Cardiac fibroblast (primary cell): ENCODE measurements at places on chromosomes 6 and 20.
A peak's percentile ranks its signal among the peaks of the same experiment; 100 is the strongest.

DNA sequence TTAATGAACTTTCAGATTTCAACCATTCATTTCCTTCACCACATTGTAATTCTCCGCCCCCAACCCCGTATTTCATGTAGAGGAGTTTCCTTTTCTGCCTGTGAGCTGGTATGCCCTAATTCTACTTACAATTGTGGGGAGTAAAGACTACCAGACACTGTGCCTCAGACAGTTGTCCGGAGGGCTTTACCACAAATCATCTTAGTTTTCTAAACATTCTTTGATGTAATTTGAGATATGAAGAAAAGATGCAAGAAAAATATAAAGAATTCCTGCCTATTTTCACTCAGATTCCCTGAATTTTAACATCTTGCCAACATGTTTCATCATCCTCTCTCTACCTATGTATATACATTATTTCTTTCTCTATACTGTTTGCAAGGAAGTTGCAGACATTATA, 28.3 kb upstream of the LOC128125822 start:
- no peak for DNase-seq

DNA sequence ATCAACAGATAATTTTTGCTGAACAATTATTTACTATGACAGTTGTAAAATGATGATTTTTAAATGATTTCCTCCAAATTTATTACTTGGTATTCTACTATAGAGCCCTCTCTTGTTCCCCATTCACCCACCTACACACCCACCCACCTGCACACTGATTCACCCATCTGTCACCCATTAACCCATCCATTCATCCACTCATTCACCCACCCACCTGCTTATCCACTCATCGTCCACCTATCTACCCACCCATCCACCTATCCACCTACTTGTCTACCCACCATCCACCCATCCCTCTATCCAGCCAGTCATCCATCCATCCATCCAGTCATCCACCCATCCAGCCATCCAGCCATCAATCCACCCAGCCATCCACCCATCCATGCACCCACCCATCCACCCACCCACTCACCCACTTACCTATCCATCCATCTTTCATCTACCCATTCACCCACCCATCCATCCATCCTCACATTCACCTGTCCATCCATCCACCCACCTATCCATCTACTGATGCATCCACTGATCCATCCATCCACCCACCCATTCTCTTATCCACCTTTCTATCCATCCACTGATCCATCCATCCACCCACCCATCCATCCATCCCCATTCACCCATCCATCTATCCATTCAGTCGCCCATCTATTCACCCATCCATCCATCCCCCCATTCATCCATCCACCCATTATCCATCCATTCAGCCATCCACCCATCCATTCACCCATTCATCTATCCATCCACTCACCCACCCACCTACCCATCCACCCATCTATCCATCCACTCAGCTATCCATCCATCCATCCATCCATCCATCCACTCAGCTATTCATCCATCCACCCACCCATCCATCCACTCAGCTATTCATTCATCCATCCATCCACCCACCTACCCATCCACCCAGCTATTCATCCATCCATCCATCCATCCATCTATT, 72.0 kb downstream of the SYNJ2 start:
- DNase-seq, result no peak

DNA sequence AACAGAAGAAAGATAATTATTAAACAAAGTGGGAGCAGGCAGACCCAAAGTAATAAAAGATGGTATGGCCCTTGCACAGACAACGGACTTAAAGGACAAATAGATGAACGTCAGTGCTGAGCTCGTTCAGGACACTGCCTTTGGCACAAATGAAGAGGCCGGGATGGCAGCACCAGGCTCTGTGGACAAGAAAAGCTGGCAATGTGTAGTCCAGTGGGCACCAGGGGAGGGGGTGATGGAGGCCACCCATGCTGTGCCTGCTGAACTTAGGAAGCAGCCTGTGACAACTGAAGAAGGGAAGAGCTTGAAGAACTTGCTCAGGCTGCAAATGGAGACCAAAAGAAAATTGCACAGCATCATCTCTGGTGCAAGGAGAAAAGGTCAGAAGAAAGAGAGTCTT, 131.0 kb downstream of the ANKRD60 start:
- no peak for DNase-seq

DNA sequence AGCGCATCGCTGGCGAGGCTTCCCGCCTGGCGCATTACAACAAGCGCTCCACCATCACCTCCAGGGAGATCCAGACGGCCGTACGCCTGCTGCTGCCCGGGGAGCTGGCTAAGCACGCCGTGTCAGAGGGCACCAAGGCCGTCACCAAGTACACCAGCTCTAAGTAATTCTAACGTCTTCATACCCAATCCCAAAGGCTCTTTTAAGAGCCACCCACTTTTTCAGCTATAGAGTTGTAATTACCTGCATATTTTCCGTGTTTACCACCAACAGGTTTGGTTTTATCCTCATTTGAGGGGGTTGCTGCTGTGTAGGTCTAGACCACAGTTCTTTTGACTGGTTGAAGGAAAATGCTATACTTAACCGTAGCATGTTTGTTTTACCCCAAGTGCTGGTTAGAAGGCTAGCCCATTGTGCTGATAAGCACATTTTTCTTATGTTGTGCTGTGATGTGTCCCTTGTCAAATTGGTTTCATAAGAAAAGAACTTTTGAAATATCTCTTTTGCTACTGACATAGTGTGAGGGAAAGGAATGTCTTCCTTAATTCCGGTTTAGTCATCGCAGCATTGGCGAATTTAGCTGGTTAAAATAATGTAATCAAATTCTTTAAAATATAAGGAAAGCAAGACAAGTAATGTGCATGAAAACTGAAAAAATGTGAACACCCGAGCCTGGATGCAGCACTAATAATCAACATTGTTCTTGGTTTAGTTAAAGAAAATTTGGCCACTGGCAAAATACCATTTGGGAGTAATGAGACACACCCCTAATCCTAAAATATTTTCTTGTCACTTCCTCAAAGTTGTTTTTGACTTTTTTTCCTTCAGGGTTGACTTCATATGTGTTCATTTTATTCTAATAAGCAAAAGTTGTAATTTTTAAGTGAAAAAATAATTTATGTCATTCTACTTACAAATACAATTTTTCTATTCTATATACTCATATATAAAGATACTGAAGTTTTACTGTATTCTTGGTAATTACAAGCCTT, 112.8 kb downstream of the HFE start:
- DNase-seq, result peak; percentile 40

GRCh38 chr6:143141442-143141841, 80.8 kb downstream of the AIG1 start:
- no peak for DNase-seq

- no peak for DNase-seq
These were observed 112.0 kb upstream of the CARMIL1 start for GRCh38 chr6:25166955-25167748.

DNA sequence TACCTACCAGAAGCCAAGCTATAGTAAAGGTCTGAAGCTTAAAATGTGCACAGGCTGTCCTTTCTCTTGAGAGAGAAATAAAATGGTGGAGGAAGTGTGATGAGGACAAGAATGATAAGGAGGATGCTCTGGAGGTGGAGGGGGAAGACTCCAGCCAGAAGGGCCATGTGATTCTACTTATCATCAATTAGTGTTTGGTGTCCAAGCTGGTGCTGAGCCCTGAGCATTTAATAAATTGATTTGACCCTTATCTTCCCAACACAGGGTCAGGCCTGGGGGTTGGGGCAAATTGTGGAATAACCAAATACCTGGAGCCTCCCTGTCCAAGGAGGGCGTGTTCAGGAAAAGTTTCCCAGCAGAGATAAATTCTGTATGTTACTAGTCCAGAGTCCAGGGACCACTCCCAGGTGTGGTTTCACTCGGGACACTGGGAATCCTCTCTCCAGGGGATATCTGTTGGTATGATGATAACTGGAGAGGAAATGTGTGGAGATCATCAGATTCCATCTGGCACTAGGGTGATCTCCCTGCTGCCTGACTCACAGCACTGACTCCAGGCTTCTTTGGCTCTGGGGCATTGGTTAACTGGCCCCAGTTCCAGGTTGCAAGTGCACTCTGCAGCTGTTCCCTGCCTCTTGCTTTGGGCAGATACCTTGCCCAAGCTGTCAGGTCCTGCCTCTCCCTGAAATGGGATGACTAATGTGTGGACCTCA, 3.8 kb upstream of the MYBL2 start:
- no peak for DNase-seq

- DNase-seq, result peak; percentile 62
These were observed 214.8 kb upstream of the CEP162 start for GRCh38 chr6:84442208-84442607.

DNA sequence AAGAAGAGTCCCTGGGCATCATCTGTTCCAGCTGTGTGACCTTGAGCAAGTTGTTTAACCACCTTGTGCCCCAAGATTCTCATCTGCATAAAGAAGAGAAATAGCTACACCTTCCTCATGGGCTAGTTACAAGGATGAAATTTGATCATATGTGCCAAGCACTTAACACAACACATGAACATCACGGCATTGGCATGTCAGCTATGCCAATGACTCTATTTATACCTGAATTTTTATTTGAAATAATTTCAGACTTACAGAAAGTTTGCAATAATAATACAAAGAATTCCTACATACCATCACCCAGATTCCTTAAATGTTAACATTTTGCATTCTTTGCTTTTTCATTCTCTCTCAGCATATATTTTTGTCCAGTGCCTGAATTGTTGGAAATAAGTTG, 21.0 kb upstream of the TCF15 start:
- no peak for DNase-seq

DNA sequence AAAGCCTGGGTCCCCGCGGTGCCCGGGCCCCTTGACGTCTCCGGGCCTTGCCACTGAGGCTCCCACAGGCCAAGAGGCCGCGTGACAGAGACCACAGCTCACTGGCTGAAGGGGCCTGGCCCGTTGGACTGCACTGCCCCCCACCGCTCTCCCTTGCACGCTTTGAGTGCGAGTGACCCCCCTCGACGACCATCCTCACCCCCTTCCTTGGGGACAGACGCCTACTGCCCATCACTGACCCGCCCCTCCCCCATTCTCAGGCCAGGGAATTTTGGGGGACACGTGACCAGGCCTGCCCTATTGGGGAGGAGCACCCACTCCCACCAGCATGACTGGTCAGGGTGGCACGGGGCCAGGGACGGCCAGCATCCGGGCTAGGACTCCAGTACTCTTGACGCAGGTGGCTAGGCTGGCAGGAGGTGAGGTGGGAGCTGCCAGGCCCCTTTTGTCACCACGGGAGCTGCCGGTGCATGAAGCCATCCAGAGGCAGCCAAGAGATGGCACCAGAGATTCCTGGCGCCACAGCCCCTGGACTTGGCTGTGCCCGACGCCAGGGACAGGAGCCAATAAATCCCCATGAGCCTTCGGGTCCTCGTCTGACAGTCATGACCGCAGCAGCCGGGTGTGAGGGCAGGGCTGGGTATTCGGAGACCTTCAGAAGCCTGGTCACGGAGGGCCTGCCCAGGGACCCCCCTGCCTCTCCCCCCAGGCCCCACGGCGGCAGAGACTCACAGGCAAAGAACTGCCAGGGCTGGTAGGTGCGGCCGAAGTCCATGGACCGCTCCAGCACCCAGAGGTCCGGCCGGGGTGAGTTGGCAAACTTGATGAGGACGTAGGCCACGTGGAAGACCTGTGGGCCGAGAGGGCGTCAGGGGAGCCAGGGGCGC, 14.5 kb downstream of the LAMA5 start:
- DNase-seq, result peak; percentile 20

DNA sequence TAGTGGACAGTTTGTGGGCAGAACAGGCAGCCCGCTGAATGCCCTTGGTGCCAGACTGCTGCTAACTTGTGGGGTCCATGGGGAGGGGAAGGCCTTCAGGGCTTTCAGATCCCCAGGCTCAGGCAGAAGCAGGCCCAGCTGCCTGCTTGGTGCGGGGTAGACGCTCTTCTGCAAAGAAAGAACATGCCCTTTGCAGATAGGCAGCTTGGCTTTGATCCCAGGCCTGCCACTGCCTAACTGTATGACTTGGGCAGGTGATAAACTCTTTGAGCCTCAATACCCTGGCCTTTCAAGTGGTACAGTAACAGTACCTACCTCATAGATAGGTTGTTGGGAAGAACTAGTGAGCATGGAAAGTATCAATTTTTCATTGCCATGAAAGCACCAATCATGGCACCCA, 28.4 kb downstream of the CHMP4B start:
- DNase-seq, result no peak

- no peak for DNase-seq
These were observed 130.3 kb upstream of the PMEPA1 start for GRCh38 chr20:57840066-57840465.

DNA sequence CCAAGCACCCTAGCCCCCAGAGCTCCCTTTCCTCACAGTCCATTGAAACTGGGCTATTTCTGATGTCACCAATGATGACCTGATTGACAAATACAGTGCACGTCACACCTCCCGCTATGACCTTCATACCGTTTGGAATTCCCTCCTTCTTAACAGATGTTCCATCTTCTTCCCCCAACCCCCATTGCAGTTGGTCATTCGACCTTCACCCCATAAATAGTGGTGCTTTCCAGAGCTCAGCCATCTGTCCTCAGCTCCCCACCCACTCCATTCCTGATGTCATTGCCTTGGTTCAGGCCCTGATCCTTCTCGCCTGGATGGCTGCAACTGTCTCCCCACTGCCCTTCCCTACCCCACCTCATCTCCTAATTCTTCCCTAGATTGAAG, 198.5 kb downstream of the SOD2 start:
- DNase-seq, result no peak

GRCh38 chr20:24821391-24821790, 127.7 kb upstream of the CST7 start:
- no peak for DNase-seq

DNA sequence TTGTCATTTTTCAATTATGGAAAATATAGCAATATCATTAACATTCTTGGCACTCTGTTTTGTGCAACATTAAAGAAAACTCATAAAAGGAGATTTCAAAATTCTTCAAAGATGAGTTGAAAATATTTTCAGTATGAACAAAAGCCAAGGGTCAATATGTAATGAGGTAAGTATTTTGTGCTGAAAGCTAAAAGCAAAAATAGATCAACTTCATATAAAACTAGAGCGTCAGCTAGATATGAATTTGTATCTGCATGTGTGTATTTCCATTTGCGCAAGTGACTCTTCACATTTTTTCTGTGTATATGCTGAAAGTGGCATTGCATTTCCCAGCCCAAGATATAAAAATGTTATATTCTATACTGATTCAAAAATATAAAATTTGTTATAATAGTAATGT, 492.1 kb upstream of the EYS start:
- no peak for DNase-seq

DNA sequence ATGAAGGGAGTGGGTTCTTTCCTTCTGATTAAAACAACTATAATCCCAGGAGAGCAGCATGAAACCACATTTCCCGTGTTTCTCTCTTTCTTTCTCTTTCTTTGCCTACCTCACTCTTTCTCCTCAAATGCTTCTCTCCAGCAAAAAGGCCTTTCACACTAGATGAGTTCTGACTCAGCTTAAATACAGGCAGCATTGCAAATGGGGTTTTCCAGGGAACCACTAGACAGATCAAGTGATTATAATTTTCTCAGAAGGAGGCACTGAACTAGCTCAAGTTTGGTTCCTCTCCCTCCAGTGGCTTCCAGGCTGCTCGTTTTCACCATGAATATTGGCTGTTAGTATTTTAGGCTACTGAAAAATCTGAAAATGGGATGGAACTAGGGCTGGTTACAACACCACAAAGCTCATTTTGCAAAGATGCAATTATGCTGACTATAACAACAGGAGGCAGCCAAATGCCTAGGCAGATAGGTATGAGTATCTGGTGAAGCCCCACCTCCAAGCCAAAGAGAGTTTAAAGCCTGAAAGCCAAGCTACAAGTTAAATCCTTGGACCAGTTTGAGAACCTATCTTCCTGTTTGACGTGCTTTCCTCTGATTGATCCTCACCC, 260.0 kb downstream of the MMUT start:
- DNase-seq, result peak; percentile 10
